ENCODE measurements at places on chromosomes 2 and 18.

DNA sequence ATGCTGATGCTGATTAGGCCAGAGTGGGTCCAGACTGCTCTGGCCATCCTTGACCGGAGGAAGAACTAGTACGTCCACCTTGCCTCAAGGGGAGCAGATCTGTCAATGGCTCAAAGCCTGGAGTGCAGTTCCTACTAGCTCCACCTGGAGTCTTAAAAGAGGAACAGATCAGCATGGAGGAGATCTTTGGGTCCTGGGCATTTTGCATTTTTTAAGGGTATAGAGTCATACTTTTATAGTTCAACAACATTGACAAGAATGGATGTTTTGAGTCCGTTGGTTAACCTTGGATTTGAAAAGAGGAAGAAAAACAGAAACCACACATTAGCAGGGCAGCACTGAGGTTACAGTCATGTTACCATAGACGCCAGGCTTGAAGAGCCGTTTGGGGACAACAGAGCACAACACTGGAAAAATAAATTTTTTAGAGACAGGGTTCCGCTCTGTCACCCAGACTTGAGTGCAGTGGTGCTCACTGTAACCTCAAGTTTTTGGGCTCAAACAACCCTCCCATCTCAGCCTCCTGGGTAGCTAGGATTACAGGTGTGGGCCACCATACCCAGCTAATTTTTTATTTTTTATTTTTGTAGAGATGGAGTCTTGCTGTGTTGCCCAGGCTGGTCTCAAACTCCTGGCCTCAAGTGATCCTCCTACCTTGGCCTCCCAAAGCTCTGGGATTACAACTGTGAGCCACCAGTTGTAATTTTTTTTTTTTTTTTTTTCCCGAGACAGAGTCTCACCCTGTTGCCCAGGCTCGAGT is 78.5 kb downstream of the PRKCE start:
- DNase-seq = peak; percentile 36

DNA sequence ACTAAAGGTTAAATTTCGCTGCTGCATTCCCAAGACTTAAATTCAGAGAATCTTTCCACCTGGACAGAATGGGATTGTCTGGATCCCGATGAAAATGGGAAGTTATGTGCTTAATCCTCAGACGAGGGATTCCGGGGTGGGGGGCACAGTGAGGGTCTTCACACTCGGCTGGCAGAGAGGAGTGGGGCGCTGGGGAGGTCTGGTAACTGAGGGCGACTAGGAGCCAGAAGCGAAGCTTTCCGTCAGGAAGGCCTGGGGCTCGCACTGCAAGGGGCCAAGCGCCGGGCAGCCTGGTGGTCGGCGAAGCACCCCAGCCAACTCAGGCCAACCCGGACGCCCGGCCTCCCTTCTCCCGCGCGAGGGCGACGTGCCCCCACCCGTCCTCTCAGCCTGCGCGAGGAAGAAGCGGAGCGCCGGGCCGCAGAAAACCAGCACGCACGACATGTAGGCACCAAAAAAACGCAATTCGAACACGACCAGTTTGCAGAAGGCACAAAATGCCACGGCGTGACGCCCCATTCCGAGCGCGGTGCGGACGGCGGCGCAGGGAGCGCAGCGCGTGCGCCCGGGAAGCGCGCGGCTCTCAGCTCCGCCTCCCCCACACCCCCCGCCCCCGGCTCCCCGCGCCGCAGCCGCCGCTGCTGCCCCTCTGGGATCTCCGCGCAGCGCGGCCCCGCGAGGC is 188.1 kb downstream of the ZEB2 start:
- peak; percentile 81 for DNase-seq

- DNase-seq = peak; percentile 86
Observed at GRCh38 chr2:159946326-159946999, 116.0 kb downstream of the PLA2R1 start.

- DNase-seq = no peak
Observed at GRCh38 chr2:5473635-5474034, 218.5 kb upstream of the SOX11 start.

- no peak for DNase-seq
Observed at GRCh38 chr18:45589356-45590035, 25.8 kb upstream of the SLC14A2 start.

- DNase-seq = peak; percentile 21
Observed at GRCh38 chr2:182907081-182907830, 40.8 kb upstream of the FRZB start.

GRCh38 chr2:73827018-73827417 is 1.7 kb upstream of the STAMBP start:
- DNase-seq = peak; percentile 58

Measured in dermis blood vessel endothelial cell (primary cell).